GM23248 (cell line): ENCODE measurements at places on chromosomes 5 and 9. TPM values are rescaled to one million over a fixed set of nuclear protein-coding genes. Genes with fewer than 3 reads are reported as not detected.

GRCh38 chr5:76325326-76325725 lies 77.8 kb upstream of the IQGAP2 start:
- no peak for DNase-seq

DNA sequence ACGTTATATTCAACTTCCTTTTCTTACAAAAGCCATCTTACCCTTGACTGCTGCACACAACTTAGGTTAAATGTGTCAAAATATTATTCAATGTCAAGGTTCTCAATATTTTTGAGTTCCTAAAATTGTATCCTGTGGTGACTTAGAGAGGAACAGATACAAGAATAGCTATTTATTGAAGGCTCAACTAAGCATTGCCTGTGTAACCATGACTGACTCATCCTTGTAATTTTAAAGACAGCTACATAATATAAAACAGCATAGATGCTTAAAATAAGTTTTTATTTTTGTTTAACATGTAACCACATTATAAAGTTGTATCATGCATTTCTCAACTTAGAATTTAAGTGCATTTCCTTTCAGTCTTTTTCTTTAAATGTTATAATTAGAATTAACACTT lies 312.9 kb upstream of the RGMB start:
- peak; percentile 50 for DNase-seq

GRCh38 chr9:19629488-19629887 lies 159.3 kb downstream of the SLC24A2 start:
- DNase-seq, result no peak

GRCh38 chr9:83932011-83932410 lies 10.8 kb upstream of the KIF27 start:
- no peak for DNase-seq

- DNase-seq, result no peak
These were observed 155.6 kb downstream of the TRIM32 start for GRCh38 chr9:116842658-116843057.

Gene FOXD4L3
- not detected in 2 replicates for total RNA-seq

Gene OTULINL
- total RNA-seq, result 1.3 TPM in 1 of 2 replicates, not detected in the other

Gene ORM2
- not detected in 2 replicates for total RNA-seq
